ENCODE measurements at places on chromosomes 4 and X.
A peak's percentile ranks its signal among the peaks of the same experiment; 100 is the strongest.

DNA sequence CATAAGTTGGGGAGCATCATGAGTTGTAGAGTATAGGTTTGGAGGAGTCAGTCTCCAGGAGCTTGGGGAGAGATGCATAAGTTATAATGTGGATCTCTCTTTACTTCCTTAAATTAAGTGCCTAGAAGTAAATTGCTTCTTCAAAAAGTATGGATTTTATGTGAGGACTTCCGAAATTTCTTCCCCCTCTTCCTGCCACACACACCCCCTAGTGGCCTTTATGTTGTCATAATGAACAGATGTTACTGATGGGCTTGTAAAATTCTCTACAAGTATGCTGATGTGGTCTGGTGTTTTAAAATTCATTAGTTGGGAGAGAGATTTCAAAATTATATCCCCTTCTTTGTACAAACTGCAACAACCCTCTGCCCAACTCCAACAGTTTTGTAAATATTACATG is 2.3 kb upstream of the METTL14 start:
- ATAC-seq, result no peak

DNA sequence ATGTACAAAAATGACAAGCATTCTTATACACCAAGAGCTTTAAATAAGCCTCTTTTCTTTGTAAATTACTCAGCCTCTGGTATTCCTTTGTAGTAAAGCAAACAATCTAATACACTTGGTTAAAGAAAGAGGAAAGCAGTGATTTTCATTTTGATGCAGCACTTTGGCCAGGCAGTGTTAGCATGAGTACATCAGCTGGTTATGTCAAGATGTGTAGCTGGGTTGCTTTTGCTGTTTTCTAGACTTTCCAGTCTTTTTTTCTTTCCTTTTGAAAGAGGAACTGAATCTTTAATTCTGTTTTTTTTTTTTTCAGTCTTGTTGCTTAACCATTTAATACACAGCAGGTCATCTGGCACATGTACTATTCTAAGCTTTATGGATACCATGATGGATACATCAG is 167.1 kb upstream of the AADAT start:
- no peak for ATAC-seq

GRCh38 chr4:99679204-99679603 is 21.6 kb upstream of the C4orf54 start:
- ATAC-seq, result no peak

DNA sequence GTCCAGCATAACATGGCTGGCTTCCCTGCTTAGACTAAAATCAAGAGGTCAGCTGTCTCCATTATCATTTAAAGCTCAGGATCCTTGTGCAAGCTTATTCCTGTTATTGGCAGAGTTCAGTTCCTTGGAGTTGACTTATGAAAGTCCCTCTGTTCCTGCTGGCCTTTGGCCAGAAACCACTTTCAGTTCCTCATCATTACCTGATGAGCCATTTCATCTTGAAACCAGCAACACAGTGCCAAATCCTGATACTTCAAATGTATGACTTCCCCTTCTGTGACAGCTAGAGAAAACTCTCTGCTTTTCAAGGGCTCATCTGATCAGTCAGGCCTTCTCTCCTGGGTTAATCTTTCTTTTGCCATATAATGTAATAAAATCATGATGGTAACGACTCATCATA is 110.6 kb upstream of the FSTL5 start:
- no peak for ATAC-seq

GRCh38 chr4:88674979-88675378 is 22.6 kb downstream of the NAP1L5 start:
- ATAC-seq, result no peak

- no peak for ATAC-seq
These were observed 106.6 kb downstream of the CRLF2 start for GRCh38 chrX:1105671-1106419.

DNA sequence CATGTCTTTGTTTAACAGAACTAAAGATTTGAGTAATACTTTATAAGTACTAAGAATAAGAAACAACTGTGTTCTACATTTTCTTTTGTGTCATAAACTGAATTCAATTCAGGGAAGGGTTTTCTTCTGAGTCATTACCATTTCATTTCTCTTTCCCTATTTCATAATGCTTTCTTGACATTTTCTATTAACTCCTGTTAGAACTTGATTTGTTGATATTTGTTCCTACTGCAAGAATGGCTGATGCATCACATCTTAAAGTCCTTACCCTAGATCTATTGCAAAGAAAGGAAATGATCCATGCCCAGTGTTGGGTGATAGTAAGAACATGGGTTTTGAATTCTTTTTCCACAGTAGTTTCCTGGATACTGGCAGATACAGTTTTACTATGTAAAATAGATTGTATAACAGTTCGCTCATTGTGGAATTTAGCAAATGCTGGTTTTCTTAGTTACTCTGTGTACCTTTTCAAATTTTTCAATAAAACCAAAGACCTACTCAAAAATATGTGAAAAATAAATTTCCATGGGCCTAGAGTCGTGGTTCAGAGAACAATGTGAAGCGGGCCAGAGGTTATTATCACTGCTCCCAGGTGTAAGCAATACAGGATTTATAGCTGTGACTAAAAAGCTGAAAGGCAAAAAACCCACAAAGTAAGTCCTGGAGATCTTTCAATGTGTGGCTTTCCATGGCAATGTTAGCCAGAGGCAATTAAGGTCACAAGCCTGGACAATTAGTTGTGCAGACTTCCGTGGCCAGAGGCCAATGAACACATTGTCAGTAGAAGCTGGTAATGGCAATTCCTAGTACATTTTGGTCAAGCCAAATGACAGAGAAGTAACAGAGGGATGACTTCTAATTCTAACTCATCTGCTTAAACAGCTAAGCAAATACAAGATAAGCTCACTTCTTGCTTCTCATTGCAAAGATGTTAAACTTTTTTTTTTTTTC is 127.3 kb upstream of the FAT4 start:
- no peak for ATAC-seq

DNA sequence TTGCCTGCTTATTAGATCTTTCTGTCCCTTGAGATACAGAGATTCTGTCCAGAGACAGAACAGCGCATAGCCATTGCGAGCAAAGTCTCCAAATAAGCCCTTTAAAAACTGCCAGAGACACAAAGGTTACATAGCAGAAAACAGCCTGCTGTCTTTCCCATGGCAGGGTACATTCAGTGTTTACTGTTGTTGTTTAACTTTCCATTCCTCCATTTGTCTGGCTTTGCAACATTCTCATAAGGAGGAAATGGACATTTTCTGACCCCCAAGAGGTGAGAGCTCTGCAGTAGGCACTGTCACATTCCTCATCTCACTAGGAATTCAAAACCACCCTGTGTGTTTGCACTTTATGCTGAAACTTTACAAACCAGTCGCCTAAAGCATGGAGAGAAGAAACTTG is 48.3 kb downstream of the PDE5A start:
- ATAC-seq, result no peak

DNA sequence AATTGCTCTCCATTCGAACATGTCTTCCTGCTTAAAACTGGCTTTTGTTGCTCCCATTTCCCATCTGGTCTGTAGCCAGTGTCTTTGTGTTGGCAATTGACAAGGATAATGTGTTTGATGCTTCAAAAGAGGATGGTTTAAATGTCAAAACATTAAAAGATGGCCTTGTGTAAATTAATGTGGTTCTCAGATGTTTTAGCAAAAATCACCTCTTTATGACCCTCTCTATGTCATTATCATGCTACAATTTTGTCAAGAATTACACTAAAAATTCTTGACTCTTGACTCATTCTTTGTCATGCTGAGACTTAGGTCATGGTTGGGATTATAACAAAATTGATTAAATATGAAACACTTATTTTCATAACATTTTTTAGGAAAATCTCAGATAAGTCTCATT is 47.4 kb downstream of the TMEM131L start:
- peak; percentile 64 for ATAC-seq

DNA sequence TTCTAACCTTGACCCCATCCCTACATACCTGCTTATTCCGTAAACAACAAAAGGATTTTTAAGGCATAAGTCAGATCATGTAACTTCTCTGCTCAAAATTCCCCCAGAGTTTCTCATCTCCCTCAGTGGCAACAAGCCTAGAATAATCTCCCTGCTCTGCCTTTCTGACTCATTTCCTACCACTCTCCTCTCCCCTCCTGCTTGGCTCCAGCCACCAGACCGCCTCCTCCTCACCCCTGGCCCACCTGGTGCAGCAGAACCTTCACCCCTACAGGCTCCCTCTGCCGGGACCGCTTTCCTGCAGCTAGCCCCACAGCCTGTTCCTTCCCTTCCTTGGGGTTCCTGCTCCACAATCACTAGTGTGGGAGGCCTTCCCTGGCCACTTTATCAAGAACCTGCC is 32.1 kb downstream of the TSPAN5 start:
- ATAC-seq, result peak; percentile 94

DNA sequence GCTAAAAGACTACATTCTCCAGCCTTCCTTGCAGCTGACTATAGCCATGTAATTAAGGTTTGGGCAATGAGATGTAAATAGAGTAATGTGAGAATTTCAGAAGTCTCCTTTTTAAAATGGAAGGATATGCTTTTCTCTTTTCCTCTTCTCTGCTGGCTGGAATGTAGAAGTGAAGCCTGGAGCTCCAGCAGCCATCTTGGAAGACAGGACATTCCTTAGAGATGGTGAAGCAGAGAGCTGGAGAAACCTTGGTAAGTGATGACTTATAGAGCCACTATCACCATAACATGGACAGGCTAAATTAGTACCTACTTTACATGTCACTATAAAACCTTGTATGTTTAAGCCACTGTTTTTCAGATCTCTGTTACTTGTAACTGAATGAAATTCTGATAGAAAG is 48.0 kb downstream of the RASL11B start:
- ATAC-seq, result no peak

- peak; percentile 96 for ATAC-seq
These were observed 28.9 kb downstream of the SNX25 start for GRCh38 chr4:185238215-185238681.

- peak; percentile 52 for ATAC-seq
These were observed 292.7 kb downstream of the BCOR start for GRCh38 chrX:39805022-39805421.

GRCh38 chr4:183961795-183962194 is 56.7 kb downstream of the STOX2 start:
- no peak for ATAC-seq

DNA sequence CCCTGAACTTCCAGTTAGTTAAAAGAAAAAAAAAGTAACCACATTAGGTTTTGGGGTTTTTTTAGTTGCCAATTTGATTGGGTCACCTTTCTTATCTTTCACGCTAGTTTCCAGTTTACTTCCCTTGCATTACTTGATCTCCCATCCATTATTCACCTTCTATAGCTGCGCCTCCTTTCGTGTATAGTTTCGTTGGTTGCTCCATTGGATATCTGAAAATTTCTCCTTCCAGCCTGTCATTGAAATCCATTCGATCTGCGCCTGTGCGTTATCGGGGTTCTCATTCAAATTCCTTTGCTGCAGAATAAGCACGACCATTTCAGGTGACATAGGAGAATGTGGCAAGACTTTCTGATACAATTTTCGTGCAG is 764 bp downstream of the TRAPPC11 start:
- no peak for ATAC-seq

DNA sequence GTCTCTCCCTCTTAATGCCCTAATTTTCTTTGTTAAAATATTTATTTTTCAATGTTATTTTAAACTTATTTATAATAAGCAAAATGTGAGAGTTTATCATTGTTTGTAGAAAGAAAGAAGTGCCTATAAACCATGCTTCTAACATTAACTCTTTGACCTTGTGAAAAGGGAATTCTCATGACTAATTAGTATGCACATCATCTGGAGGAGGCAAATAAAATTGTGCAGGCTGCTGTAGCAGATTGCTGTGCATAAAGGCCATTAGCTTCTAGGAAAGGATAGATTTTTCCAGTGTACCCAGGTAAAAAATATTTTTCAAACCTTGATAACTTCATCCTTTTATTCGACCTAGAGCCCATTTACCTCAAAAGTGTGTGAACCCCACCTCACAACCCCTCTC is 84.6 kb upstream of the GUCY1A1 start:
- ATAC-seq, result no peak

DNA sequence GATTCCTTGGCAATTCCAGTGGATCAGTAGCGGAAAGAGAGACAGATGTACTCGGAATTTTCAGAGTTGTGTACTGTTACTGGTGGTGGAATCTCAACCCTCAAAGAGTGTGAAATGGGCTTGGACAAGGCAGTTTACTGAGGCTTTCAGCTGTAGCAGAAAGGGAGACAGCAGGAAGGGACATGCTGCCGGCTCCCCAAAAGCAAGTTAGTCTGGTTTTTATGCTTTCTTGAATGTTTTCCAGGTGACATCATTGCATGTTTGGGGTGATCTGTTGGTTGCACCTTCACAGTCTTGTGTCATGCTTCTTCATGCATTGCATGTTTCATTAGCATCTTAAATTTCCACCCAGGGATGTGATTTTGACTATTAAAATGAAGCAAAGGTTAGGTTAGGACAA is 1282.2 kb downstream of the ADGRL3 start:
- no peak for ATAC-seq

- ATAC-seq, result no peak
These were observed 102.1 kb upstream of the FAM9B start for GRCh38 chrX:9135901-9136510.

DNA sequence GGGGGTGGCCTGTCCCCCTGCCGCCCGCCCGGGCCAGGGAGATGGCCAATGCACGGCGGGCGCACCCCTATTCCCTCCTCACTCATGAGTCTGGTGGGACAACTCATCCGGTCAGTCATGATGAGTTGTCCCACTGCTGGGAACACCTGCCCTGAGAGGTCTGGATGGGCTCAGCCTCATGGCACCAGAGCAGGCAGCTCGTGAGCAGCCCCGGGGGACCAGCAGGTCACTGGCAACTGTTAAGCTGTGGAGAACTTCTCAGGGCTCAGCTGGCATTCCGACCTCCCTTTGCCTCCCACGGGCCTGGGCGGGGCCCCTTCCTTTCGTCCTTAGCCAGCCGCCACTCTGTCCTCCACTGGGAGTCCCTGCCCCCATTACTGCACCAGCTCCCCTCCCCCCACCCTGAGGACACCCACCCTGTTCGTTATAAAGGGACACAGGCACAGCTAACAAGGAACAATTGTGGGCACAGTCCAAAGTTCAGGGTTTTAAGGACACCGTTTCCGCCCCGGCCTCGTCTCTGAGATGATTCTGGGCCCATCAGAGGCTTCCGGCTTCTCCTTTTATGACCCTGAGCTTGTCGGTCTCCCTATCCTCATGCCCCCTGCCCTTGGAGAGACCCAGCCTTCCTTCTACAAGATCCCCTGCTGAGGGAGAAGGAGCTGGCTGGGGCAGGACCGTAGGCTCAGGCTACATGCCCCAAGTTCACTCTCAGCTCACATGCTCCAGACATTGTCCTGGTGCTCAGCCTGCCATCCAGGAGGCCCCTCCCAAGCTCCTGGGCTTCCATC is 14.6 kb upstream of the KIAA0232 start:
- ATAC-seq, result no peak

GRCh38 chr4:137623013-137623412 is 90.7 kb upstream of the PCDH18 start:
- ATAC-seq, result no peak

DNA sequence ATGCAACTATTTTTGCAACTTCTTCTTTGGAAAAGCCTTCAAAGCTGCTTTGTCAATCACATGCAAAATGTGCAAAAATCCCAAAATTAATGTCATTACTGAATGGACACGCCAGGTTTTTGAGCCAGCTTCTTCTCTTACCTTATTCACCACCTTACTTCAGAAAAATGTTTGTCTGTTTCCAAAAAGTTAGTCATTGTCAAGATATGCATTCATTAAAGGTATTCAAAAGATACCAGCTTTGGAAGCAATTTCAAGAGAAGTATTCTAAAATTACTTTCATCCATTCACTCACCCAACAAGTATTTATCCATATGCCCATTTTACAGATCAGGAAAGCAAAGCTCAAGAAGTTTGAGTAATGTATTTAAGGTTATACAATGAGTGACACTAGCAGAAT is 2.3 kb upstream of the SEPSECS start:
- ATAC-seq, result no peak

Data from activated T-helper 17 cell treated with anti-CD3 and anti-CD28 coated beads, Interleukin-2, amount 50 U/mL, for 72 hours (primary cell).